ENCODE measurements at places on chromosomes 2 and 18. TPM values are rescaled to one million over a fixed set of nuclear protein-coding genes. Genes with fewer than 3 reads are reported as not detected.
A peak's percentile ranks its signal among the peaks of the same experiment; 100 is the strongest.

CNRIP1 gene
- total RNA-seq, result not detected

PPIL3 gene
- 55.5 TPM for total RNA-seq

SMYD1 gene
- not detected for total RNA-seq

CELF4 gene
- total RNA-seq, result not detected

TTN gene
- 52.7 TPM for total RNA-seq

MLPH gene
- total RNA-seq, result not detected

NOL4 gene
- not detected for total RNA-seq

FSHR gene
- total RNA-seq, result not detected

GRCh38 chr2:241906826-241907570 lies 37.5 kb downstream of the RTP5 start:
- no peak for DNase-seq

GRCh38 chr2:201357221-201357620 lies at the start of gene FLACC1:
Gene FLACC1, minus strand, starts transcription at chr2:201357345. Its CDS starts 5,941 bp downstream, at chr2:201351404.
- peak; percentile 46 for DNase-seq

- no peak for DNase-seq
Measured at GRCh38 chr18:3747176-3747973, 297.4 kb downstream of the TGIF1 start.

DNA sequence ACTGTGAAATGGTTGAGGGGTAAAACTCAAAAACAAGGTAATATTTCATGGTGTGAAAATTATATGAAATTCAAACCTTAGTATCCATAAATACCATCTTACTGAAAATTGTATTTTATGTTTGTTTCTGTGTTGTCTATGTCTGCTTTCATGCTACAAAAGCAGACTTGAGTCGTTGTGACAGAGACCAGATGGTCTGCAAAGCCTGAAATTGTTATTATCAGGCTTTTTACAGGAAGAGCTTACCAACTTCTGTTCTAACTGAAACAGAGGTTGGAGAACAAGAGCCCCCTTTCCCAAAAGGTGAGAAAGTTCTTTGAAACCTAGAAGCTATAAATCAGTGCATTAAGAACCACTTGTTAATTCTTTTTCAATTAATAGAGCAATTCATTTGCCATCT lies 110.0 kb downstream of the COL4A4 start:
- DNase-seq, result no peak

DNA sequence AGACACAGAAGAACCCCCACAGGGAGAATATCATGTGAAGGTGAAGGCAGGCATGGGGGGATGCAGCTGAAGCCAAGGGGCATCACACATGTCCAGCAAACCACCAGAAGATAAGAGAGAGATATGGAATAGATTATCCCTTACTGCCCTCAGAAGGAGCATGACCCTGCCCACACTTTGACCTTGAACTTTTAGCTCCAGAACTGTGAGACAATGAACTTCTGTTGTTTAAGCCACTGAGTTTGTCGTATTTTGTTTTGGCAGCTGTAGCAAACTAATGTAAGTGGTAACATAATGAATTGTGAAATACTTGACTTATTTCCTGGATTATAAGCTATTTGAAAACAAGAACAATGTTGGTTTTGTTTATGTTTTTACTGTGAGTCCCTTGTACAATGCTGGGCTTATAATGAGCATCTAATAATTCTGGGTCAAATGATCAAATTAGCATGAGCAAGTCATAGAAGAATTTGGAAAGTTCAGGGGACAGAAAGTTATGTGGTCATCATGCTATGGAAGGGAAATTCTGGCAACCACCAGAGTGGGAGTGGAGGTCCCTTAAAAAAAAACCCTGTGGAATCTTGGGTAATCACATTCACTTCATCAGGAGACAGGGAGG lies 541.0 kb upstream of the KLHL29 start:
- no peak for DNase-seq

GRCh38 chr2:10285556-10286198 lies 17.0 kb upstream of the HPCAL1 start:
- no peak for DNase-seq

DNA sequence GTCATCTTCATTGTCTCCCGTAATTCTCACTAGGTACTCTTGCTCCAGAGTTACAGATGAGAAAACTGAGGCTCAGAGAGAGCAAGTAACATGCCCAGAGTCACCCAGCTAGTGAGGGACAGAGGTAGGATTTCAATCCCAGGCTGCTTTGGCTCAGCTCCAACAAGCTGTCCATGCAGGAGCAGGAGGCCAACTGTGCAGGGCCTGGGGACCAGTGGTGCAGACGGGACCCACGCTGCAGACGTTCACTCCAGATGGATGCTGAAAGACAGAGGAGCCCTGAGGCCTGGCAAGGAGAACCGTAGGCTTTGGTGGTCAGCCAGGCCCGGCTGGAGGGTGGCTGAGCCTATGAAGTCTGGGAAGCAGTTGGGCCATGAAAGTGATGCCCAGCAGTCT lies 102.6 kb downstream of the MCFD2 start:
- no peak for DNase-seq

GRCh38 chr18:79422783-79423165 lies 27.0 kb downstream of the NFATC1 start:
- DNase-seq, result no peak

GRCh38 chr2:165958313-165958960 lies 4.9 kb upstream of the TTC21B start:
- DNase-seq, result no peak

DNA sequence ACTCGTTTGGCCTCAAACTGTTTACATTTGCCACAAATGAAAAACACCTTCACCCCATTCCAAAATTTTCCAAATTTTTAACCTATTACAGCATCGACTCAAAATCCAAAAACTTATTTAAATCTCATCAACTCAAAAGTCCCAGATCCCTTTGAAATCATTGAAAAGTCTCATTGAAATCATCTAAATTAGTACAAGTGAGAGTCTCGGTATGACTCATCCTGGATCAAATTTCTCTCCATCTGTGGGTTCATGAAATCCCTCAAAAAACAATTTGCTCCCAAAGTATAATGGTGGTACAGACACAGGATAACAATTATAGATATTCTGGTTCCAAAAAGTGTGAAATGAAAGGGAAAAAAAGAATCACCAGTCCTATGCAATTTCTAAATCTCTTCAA lies 65.1 kb downstream of the LRP1B start:
- no peak for DNase-seq

GRCh38 chr2:144211826-144212225 lies 308.1 kb downstream of the ZEB2 start:
- DNase-seq, result no peak

GRCh38 chr18:23934252-23934651 lies 80.3 kb upstream of the TTC39C start:
- peak; percentile 36 for DNase-seq

- no peak for DNase-seq
Measured at GRCh38 chr2:238973038-238973739, 125.3 kb downstream of the TWIST2 start.

DNA sequence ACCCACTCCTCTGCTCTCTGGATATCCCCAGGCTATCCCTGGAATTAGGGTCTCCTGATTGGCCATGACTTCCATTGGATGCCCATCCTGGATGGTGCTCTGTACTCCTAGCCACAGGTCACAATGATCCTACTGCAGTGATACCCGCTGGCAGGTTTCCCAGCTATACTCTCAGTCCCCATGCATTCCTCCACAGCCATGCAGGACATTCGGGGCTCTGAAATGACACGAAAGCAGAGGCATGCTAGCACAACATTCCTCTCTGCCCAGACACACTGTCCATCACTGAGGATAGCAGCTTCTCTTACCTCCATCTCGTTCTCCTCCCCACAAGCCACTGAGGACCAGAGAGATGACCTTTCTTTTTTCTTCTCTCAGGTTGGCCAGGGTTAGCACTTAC lies 51.7 kb upstream of the SPATS2L start:
- no peak for DNase-seq

DNA sequence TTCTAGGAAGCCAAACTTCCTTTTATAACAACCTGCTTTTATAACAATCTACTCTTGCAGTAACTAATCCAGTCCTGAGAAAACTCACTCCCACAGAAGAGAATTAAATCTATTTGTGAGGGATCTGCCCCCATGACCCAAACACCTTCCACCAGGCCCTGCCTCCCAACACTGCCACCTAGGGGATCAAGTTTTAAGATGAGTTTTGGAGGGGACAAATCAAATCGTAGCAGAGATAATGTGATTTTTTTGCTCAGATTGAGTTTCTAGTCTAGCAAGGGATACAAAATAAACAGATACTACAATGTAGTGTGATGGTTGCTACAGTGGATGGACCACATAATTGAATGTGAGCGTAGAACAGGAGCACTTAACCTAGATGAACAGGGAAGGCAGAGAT lies 52.2 kb downstream of the NCOA1 start:
- DNase-seq, result no peak

GRCh38 chr2:2933426-2933825 lies 444.2 kb downstream of the EIPR1 start:
- no peak for DNase-seq

- DNase-seq, result peak; percentile 48
Measured at GRCh38 chr2:238240757-238241711, 1.2 kb upstream of the HES6 start.

- peak; percentile 70 for DNase-seq
Measured at GRCh38 chr2:68466361-68466777, 725 bp downstream of the FBXO48 start.

DNA sequence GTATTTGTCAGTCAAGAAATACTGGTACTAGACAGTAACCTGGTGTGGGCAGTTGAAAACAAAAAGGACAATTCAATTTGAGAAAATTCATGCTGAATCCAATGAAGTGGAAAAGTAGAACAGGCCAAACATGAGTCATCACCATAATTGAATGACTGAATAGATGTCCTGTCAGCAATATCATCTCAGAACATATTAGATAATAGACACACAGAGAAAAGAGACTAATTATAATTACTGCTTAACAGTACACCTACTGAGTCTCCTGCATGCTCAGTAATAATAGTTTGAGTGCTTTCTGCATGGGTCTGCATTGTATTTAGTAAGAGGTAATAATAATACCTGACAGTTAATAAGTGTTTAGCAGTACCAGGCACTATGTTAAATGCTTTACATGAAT lies 138.6 kb upstream of the ZC3H15 start:
- DNase-seq, result no peak

GRCh38 chr2:161273038-161273760 lies 35.0 kb upstream of the PSMD14 start:
- peak; percentile 76 for DNase-seq

GRCh38 chr2:188122985-188123384 lies 168.7 kb upstream of the GULP1 start:
- no peak for DNase-seq

DNA sequence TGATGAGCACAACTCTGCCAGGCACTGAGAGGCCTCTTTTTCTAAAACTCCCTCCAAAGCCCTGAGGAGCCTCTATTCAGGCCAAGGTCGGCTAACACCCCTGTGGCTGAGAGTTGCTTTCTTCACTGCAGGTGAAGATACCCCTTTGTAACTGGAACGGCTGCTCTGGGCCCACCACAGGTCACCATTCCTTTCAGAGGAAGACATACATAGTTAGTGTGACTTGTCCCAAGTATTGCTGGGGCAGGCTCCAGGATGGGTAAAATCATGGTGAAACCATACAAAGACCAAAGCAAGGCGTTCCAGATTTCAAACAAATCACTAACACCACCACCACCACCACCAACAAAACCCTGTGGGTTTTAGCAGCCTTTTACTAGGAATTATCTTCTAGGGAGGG lies 36.8 kb downstream of the CHST10 start:
- DNase-seq, result no peak
